ENCODE measurements at places on chromosomes 4 and X.

GRCh38 chrX:137178392-137178791 lies 144.6 kb upstream of the GPR101 start:
- no peak for DNase-seq

- DNase-seq, result no peak
Observed at GRCh38 chr4:54726907-54727306, 69.2 kb downstream of the KIT start.

GRCh38 chr4:156811286-156811685 lies 160.3 kb downstream of the PDGFC start:
- DNase-seq, result no peak

- no peak for DNase-seq
Observed at GRCh38 chrX:3576886-3577501, 136.5 kb downstream of the PRKX start.

DNA sequence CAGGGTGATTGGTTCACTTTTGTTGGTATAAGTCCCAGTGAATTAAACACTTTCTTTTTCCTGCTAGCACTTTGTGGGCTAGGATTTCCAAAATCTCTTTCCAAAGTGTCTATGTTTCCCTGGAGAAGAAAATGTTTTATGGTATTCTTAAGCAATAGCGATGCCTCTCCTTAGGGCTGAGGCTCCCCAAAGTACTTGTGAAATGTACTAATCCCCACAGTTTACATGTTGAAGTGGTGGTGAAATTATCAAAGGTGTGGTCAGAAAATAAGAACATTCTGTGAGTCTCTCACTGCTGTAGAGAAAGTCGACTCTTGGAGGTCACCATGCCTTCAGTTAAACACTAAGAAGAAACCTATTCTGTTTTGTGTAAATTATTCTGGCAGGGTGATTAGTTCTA lies 51.5 kb upstream of the AMELX start:
- no peak for DNase-seq

- no peak for DNase-seq
Observed at GRCh38 chrX:48834383-48834709, 1.1 kb downstream of the PCSK1N start.

DNA sequence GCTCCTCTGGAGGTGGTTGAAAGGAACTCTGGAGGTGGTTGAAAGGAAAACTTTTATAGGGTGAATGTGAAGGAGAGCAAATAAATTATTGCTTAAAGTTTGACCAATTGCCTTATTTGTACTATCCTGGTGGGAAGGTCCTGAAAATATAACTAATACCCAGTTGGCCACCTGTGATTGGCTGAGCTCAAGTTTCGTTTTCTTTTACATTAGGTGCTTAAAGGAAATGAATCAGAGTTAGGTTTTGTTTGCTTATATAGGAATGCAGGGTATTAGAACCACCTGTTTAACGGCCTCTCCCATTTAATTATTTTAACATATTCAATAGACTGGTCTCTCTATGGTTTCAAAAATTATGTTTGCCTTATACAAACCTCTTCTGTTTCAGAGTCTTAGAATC lies 497.6 kb downstream of the PRR32 start:
- DNase-seq, result no peak

GRCh38 chr4:173365359-173365996 lies 5.3 kb upstream of the SAP30 start:
- DNase-seq, result peak; percentile 16

- DNase-seq, result no peak
Observed at GRCh38 chrX:10578527-10578926, 41.9 kb downstream of the MID1 start.

DNA sequence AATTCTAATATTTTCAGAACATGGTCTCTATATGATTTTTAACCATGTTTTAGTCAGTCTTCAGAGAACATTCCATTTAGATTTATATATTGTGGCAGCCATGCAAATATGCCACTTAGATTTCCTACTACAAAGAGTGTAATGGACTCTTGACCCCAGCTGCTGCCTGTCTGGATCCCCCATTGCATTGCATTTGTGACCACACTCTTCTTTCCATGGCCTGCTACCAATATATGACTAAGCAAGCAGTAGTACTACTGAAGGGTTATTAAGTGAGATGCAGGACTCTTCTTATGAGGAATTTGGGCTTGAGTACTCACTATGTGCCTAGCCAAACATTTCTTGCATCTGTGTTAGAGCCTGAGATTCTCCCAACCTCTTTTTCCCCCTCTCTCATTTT lies 306.8 kb downstream of the PDHA2 start:
- no peak for DNase-seq

DNA sequence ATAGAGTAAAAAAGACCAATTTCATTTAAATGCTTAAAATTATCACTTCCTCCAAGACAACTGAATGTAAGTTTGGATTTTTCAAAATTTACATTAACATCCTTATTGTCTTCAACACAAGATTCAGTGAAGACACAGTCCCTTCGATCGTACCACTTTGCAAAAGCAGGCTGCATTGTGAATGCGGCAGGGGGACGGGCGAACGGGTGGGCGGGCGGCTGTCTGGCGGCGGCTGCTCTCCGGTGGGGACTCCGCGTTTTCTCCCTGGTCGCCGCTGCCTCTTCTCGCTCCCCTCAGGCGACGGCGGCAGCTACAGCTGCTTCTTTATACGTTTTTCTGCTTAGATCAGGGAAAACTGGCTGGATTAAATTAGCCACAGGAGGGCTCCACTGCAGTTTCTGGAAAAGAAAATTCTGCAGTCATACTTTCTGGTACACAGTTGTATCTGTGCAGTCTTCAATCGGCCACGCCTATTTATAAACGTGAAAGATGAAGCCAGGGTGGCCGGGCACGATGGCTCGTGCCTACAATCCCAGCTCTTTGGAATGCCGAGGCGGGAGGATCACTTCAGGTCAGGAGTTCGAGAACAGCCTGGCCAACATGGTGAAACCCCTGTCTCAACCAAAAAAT lies 33.9 kb upstream of the HPF1 start:
- peak; percentile 25 for DNase-seq

DNA sequence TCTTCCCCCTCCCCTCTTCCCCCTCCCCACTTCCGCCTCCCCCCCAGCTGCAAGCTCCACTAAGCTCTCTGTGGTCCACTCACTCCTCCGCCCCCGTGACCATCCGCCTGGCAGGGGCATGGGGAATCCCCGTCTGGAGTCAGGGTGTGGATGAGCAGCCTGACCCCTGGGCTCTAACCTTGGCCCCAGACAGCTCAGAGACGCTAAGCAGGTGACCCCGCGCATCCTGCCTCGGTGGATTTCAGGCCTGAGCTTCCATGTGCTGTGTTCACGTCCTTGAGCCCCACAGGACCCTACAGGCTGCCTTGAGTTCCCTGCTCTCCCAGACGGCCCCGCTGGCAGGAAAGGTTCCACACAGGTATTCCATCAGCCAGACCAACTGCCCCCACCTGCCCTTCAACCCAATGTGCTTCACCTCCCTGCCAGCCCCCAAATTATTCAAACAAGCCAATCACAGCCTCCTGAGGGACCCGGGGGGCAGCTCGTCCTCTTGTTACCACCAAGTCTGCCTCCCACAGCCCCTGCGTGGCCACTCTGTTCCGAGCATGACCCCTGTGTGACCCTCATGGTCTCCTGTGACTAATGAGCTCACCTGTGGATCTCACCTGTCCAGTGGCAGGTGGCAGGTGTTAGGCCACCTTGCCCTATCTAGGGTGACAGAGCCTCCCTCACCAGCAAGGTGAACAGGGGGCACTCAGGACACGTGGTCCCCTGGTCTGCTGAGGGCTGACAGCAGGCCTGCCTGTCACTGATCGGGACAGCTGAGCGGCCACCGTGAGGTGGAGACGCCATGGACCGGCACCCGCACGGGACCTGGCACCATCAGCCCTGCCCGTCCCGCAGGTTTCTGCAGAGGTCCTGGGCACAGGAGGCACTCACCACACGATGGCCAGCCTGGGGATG lies 73.2 kb upstream of the MXD4 start:
- no peak for DNase-seq

DNA sequence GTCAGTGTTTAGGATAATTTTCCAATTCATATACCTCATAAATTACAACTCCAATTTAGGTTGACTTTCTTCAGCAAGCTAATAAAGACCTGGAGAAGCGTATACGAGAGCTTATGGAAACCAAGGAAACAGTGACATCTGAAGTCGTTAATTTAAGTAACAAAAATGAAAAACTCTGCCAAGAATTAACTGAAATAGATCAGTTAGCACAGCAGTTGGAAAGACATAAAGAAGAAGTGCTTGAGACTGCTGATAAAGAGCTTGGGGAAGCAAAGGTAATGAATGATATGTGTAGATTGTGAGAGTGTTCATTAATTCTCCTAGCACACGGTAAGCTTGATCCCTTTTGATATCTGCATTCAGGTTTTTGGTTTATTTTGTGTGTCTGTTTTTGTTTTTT lies 16.8 kb downstream of the CEP135 start:
- no peak for DNase-seq

DNA sequence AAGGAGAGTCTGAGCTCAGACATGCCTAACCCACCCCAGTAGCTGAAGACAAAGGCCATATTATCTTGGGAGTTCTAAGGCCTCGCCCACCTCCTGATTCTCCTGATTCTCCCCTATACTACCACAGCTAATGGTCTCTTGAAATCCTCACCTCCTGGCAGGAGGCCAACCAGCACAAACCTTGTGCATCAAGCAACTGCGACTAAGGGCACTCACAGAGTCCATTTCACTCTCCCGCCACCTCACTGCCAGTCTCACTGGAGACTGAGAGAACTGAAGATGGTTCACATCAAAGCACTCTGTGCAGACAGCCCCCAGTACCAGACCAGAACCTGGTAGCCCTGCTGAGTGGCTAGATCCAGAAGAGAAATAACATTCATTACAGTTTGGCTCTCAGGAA lies 102.1 kb upstream of the KLF8 start:
- DNase-seq, result no peak

DNA sequence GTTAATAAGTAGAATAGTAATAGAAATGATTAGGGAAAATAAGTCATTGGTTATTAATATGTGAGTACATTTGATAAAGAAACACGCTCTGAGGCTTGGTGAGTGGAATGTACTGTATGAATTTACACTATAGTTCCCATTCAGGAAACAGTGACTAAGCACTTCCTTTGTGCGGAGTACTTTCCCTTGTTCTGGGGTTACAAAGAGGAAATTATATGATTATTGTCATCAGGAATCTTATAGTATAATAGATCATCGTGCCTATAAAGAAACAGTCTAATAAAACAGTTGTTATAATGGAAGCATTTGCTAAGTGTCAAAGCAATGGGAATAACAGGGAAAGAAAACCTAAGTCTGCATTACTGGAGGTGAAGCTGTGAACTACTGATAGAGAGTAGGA lies 138.0 kb downstream of the RPA4 start:
- no peak for DNase-seq

- DNase-seq, result no peak
Observed at GRCh38 chr4:147863808-147864472, 132.1 kb downstream of the ARHGAP10 start.

DNA sequence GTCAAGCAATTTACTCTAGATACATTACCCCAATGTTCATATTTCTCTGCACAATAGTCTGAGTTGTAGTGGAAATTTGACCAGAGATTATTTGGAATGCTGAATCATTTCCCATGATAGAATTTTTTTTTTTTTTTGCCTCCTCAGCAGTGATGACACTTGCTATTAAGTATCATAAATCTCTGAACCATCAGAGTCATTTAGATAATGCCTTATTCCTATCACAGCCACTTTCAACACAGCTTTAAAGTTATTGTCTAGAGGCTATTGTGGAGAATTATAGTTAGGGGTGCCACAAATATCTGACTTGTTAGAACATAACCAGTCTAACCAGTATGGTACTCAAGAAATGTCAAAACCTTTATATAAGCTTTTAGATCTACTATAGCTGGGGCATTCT lies 79.8 kb downstream of the LCORL start:
- DNase-seq, result no peak

DNA sequence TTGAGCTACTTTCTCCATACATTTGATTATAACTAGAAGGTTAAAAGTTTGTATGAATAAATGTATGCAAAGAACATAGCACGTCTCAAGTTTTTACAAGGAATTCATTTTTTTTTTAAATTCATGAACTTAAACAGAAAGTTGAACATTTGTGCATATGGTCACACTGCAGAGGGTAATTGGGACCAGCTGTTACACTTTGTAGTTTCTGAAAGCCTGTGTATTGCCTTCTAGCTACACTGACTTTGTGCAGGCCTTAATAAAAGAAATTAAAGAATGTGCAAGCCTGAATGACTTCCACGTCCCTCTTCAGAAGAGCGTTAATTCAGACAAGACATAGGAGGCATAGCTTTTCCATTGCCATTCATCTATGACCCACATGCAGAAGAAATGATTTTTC lies 153.1 kb upstream of the PCDH18 start:
- DNase-seq, result no peak

DNA sequence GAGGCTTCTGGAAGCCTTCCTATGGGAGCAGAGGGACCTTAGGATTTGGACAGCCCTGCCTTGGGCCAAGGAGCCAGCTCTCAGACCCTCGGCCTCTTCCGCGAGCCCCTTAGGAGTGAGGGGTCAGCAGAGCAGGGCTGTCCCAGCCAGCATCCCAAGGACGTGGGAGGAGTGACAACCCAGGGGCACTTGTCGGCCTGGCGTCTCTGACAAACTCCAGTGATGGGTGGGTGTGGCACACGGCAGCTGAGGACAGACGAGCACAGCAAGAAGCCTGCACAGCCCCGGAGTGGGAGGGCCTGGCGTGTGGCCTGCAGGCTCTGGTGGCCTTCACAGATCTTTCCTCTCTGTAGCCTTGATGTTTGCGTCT lies 11.6 kb upstream of the TNIP2 start:
- DNase-seq, result no peak

DNA sequence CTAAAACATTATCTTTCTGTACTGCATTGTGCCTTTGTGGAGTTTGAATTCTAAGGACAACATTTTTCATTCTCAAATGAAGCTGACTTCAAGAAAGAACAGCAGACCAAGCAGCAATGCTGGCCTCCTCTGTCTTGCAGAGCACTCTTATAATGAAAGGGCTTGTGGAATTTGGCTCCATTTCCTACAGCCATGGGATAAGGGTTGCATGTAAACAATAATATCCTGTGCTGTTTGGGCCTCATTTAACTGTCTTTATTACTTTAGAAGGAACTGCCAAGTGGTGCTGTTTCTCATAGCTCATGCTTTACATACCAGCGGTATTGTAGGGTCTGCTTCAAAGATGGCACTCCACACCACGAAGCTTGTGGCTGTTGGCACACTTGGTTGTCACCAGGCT lies 111.4 kb upstream of the EOLA2 start:
- no peak for DNase-seq

- no peak for DNase-seq
Observed at GRCh38 chr4:86626066-86626465, 32.0 kb downstream of the PTPN13 start.

GRCh38 chr4:48343551-48343950 lies 2.2 kb downstream of the SLAIN2 start:
- no peak for DNase-seq

DNA sequence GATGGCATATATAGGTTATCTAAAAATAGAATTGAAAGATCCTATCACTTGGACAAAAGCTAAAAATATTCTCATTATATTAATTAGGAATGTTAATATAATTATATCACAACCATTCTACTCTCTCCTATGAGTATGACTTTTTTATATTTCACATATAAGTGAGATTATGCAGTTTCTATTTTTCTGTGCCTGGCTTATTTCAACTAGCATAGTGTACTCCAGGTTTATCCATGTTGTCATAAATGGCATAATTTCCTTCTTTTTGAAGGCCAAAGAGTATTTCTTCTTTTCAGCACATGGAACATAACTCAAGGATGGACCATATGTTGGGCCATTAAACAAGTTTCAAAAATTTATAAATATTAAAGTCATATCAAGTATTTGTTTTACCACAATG lies 421.2 kb upstream of the CTSO start:
- no peak for DNase-seq

GRCh38 chrX:88944661-88945060 lies 197.6 kb downstream of the CPXCR1 start:
- DNase-seq, result no peak

GRCh38 chr4:52358883-52359321 lies 300.2 kb downstream of the USP46 start:
- DNase-seq, result no peak

Measured in activated CD4-positive, alpha-beta T cell treated with anti-CD3 and anti-CD28 coated beads, Interleukin-2, Interleukin-6, amounts not matched to agents 100 ng/mL and 50 ng/mL, durations not matched to agents 16 hours and 8 hours (primary cell).